ENCODE measurements at places on chromosomes 12 and 14.

DNA sequence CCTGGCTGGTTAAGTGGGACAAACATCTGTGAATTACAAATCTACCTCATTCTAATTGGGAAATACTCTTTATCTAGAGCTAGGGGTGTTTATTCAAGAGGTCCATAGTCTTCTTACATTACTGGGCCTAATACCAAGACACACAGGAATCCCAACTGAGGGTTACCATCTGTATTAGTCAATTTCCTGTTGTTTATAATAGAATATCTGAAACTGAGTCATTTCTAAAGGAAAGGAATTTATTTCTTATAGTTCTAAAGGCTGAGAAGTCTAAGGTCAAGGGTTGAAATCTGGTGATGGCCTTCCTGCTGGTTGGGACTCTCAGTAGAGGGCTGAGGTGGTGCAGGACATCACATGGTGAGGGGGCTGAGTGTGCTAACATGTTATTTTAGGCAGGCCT is 36.0 kb downstream of the RTRAF start:
- DNase-seq = no peak

GRCh38 chr12:121980191-121980891 is 41.3 kb upstream of the BCL7A start:
- no peak for DNase-seq

GRCh38 chr12:3417113-3417512 is 73.9 kb upstream of the PRMT8 start:
- no peak for DNase-seq

GRCh38 chr12:124569375-124570148 is 2.1 kb upstream of the NCOR2 start:
- DNase-seq = no peak

DNA sequence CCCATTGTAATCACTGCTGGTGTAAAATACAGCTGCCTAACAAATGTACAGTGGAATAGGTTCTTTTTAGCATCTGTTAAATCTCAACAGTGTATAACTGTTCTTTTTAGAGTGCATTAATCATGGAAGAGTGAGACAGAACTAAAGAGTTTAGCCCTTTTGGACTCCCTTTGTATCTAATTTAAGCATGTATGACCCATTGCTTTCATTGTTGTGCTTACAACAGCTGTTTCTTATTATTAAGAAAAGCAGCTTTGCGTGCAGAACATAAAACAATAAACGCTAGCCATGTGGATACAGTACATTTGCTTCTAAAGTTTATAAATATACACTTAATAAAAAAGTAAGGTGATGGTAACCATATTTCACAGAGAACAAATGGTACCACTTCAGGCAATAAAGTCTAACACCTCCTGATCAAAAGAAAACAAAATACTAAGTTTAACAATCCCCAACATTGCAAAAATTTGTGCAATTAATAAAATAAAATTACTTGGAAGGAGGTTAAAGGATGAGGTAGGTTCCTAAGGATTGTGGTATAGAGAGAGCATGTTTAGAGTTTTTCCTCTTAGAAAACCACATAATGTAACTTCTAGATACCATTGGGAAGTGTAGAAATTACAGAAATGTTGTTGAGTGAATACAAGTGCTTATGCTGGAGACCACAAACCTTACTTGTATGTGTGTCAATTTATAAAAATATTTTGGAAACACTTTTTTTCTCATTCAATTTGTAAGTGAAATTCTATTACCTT is 448.7 kb downstream of the SLC6A15 start:
- no peak for DNase-seq

- no peak for DNase-seq
These were observed 2.0 kb upstream of the CHURC1 start for GRCh38 chr14:64912261-64912660.

DNA sequence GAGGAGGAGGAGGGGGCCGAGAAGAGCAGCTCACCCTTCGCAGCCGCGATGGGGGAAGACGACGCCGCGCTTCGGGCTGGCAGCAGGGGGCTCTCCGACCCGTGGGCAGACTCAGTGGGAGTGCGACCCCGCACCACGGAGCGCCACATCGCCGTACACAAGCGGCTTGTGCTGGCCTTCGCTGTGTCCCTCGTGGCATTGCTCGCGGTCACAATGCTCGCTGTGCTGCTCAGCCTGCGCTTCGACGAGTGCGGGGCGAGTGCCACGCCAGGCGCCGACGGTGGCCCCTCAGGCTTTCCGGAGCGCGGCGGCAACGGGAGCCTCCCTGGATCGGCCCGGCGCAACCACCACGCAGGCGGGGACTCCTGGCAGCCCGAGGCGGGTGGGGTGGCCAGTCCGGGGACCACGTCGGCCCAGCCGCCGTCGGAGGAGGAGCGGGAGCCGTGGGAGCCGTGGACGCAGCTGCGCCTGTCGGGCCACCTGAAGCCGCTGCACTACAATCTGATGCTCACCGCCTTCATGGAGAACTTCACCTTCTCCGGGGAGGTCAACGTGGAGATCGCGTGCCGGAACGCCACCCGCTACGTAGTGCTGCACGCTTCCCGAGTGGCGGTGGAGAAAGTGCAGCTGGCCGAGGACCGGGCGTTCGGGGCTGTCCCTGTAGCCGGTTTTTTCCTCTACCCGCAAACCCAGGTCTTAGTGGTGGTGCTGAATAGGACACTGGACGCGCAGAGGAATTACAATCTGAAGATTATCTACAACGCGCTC is 745 bp downstream of the TRHDE start:
- DNase-seq = no peak

DNA sequence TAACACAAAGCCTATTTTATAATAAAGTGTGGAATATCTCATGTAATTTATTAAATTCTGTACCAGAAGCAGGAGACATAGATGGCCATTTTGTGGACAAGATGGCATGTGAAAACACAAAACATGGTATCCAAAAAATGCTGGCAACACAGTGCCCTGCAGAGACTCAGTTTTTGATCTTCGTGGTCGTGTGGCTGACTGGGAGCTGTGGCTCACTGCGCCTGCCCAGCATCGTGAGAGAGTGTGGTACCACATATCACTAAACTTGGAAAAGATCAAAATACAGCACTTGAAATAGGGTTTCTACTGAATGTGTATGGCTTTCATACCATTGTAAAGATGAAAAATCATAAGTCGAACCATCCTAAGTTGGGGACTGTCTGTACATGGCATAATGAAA is 43.0 kb upstream of the MANSC4 start:
- no peak for DNase-seq

- DNase-seq = no peak
These were observed 886 bp upstream of the PRICKLE1 start for GRCh38 chr12:42590330-42590934.

GRCh38 chr14:61326847-61327246 is 5.5 kb downstream of the PRKCH start:
- DNase-seq = no peak

GRCh38 chr14:24162093-24162492 is 1.0 kb downstream of the IRF9 start:
- DNase-seq = no peak

- no peak for DNase-seq
These were observed 3.0 kb downstream of the KICS2 start for GRCh38 chr12:64219145-64219544.

DNA sequence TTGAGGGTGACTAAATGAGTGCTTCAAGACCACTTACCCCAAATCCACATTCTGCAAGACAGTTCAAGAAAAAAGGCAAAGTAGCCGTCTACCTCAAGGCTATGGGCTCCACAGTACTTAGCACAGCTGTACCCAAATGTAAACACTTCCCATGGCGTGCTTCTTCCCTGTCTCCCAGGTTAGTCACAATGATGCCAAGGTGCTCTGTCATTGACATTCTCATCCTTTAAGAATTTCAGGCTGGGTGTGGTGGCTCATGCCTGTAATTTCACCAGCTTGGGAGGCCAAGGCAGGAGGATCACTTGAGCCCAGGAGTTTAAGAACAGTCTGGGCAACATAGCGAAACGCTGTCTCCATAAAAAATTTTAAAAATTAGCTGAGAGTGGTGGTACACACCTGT is 51.2 kb upstream of the CERS5 start:
- DNase-seq = no peak

- no peak for DNase-seq
These were observed 774 bp upstream of the KRT75 start for GRCh38 chr12:52434760-52435530.

- DNase-seq = no peak
These were observed 332.5 kb downstream of the CCER1 start for GRCh38 chr12:90622431-90622830.

DNA sequence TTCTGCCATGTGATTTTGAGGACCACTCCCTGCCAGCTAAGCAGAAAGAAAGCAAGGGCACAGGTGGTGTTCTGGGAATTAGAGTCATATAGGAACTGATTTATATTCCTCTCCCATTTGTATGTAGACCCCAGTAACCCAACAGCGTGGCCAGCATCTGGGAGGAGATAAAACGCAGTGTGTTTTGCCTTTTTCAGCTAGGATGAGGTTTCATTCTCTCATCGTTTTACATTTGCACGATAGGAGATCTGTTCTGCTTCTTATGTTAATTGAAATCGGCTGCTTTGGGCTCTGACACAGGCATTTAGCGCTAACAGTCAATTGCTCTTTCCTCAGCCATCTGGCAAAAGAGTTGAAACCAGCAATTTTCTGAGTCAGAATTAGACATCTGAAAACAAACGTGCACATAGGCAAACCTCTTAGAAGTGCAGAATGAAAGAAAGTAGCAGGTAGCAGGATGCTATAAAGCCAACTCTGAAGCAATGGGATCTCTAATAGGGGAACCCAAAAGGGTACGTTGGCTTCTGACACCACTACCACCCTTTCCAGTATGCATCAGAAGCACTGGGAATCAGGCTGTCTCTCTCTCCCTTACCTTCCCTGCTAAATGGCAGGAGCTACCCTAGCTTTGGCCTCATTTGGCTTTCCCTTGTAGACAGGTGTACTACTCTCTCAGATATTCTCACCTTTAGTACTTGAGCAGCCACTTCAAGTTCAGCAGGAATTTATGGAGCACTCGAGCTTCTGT is 219.1 kb downstream of the PHLDA1 start:
- DNase-seq = no peak

GRCh38 chr14:90611501-90611900 is 204.7 kb downstream of the TTC7B start:
- no peak for DNase-seq

DNA sequence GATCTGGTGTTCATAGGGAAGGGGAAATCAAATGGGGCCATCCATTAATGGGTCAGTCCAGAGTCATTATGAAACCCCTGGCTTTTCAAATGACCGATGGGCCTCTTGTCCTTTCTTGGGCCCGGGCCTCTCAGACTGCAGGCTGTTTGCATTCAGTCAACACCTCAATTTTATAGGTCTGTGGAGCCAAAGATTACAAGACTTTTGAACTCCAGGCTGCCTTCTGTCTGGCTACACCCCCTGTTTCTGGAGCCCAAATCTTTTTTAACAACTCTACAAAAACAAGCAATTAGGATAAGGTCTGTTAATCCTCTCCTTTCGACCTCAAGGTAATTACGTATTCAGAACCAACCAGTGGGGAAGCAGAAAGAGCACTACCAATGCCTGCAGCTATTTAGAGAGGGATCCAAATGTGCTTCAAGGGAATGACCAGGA is 35.6 kb downstream of the DUSP6 start:
- no peak for DNase-seq

GRCh38 chr14:72683787-72684186 is 210.1 kb downstream of the DPF3 start:
- no peak for DNase-seq

- DNase-seq = no peak
These were observed 333.8 kb downstream of the PDZRN4 start for GRCh38 chr12:41521872-41522379.

DNA sequence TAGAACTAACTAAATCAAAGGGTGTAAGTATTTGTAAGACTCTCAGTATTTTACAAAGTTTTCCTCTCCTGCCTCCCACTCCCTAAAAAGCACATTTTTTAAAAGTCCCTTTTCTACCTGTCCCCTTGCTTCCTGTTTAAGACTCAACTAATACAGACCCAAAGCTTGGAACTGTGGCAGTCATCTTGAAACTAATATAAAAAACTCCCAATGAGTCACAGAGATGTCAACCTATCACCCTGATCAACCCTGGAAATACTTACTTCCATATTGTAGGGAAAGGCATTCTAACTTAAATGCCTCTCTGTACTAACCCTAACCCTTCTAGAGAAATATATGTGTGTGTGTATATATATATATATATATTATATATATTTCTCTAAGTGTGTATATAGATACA is 184.8 kb downstream of the SPTSSA start:
- DNase-seq = no peak

DNA sequence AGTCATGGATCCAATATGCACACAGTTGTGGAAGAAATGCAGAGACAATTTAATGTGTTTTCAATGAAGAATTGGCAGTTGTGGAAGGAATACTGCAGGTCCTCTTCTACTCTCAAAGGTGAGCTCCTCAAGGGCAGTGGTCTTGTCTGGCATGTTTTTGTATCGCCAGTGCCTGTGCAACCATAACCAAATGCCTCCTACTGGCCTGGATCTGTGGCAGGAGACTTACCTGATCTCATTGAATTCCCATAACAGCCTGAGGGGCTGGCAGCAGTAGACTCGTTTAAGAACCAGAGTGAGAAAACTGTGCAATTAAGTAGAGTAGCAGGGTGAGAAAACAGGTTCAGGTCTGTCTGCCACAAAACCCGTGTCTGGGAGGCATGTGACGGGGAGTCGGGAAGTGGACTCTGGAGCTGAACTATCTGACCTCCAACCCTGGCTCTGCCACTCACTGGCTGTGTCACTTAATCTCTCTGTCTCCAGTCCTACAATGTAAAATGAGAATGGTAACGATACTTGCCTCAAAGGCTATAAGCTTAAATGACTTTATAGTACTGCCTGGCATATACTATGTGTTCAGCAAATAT is 268.2 kb upstream of the SSTR1 start:
- DNase-seq = no peak

DNA sequence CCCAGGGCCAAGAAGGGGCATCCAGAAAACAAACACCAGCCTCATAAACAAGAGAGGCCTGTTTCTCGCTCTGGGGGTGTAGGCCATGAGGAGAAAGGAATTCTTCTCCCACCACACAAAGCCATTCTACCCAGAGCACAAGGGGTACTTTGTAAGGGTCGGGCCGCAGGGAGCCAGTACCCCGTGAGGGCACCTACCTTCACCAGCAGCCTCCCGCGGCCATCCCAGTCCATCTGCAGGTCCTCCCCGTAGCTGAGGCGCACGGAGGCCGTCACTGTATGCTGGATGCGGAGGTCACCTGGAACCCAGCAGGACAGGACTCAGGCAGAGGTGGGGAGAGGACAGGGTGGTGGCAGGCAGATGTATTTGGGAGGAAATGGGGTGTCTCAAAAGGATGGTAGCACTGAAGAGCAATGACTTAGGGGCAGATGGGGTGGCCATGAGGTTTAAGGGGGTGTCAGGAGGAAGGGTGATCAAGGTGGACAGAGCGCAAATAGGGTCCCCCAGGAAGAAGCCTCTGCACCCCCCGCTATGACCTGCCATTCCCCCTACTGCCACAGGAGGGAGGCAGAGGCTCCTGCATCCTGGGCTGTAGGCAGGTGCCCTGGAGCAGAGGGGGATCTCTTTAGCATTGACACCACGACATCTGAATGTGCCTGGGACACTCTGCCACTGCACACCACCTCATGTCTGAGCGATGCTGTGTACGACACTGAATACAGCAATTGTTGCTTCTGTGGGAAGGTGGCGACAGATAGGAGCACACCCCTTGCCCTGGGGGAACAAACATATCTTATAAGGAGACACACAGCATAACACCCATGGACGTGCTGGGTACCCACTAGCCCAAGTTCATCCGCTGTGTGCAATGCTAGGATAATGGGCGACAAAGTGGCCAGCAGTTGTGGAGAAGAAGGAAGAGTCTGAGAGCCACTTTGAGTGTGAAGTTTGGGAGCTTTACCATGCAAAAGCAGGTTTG is 61.4 kb downstream of the VWF start:
- DNase-seq = peak; percentile 27
